ENCODE measurements at places on chromosomes 3 and 15.

- DNase-seq: no peak
These were observed 31.4 kb upstream of the ITPKA start for GRCh38 chr15:41462084-41462795.

DNA sequence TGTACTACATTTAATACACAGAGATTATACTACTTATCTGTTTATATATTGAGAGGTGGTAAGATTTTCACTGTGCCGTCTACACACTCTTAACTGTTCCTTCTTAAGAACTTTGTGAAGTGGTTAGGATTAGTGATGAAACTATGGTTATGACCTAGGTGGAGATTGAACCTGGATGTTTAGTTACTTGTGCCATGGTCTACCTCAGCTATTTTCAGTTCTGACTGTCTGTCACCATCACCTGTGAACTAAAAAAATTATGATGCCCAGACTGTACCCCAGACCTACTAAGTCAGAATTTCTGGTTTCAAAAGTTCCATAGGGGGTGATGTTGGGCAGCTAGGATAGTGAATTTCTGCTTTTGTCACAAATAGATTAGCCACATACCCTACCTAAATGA lies 6.4 kb downstream of the RASA2 start:
- no peak for DNase-seq

DNA sequence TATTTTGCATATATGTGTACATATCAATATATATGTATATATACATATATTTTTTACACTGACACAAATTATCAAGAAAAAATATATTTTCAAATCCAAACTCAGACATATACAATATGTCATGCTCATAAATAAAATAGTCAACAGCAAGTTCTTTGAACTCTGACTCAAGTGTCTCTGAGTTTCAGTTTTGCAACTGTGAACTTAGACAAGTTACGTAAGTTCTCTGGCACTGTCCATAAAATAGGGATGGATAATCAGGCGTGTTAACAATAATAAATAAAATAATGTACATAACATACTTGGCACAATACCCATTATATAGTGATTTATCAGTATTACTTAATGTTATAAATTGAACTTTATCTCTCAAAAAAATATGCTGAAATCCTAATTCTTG lies 12.1 kb upstream of the XRN1 start:
- no peak for DNase-seq

DNA sequence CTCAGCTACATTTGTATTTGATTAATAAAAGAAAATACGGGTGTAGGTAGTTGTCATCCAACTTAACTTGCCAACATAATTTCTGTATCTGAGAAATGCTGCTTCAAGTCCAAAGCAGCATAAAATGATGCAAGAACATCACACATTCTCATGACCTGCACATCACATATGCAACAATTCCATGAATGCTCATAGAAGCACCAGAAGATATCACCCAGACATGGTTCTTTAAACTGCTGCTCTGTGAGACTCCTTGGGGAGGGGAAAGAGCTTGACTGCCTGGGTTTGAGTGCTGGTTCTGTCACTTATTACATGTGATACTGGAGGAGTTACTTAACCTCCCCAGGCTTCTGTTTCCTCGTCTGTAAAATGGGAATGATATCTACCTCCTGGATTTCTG lies 39.4 kb downstream of the CHST14 start:
- DNase-seq: no peak

GRCh38 chr15:77742570-77742969 lies 109.9 kb upstream of the LINGO1 start:
- no peak for DNase-seq

DNA sequence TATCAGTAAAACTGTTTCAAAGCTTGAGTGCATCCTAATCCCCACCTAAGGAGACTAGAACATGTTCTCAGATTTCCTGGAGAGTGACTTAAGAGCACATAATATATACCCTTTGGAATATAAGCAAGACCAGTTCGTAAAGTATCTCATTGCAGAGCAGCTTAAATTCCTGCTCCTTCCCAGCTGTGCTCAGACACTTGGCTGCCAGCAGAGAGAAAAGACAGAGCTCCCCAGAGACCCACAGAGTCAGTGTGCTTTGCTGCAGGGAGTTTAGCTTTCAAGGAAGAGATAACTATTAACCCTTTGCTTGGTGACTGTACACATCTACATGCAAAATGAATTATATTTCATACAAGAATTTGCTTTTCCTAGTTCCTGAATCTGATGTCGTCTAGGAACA lies 338.1 kb upstream of the ARHGEF26 start:
- DNase-seq: peak; percentile 82

DNA sequence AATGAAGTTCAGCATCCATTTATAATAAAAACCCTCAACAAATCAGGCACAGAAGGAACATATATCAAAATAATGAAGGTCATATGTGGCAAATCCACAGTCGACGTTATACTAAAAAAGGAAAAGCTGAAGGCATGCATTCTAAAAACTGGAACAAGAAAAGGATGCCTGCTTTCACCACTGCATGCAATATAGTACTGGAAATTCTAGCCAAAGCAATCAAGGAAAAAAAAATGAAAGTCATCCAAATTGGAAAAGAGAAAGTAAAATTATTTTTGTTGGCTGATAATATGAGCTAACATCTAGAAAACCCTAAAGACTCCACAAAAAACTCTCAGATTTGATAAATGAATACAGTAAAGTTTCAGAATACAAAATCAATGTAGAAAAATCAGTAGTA lies 1123.2 kb downstream of the TBL1XR1 start:
- no peak for DNase-seq

DNA sequence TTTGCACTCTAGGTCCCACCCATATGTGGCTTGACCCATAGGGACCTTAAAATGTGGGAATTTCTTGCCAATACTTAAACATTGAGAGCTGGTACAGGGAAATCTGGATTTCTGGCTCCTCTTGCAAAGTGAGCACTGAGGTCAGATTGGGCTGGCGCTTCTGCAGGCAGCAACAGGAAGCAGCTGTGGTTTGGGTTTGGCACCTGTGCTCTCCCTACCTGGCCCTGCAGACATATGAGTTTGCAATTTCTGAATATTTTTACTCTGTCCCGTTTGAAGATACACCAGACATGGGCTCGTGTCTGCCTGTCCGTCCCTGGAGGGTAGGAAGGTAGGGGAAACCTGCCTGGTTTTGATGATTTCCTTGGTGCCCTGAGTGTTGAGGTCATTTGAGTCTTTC lies 74.8 kb upstream of the SEC13 start:
- DNase-seq: no peak

DNA sequence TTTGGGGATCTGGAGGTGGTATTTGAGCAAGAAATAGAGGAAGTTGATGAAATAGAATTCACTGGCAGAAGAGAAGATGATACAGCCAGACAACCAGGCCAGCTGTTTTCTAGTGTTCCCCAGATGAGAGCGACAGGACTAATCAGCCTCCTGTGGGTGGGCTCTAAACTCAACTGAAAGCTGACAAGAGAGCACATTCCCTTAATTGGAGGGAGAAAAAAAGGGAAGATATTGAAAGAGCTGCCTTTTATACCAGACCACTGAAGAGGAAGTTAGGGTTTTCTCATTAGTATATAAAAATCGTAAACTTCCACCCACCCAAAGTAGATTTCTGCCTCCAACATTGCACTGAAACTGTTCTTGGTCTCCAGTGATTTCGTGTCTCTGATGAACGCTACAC lies 6.5 kb upstream of the TM4SF19 start:
- DNase-seq: no peak

GRCh38 chr3:119318876-119319275 lies 24.7 kb downstream of the ARHGAP31 start:
- DNase-seq: no peak

DNA sequence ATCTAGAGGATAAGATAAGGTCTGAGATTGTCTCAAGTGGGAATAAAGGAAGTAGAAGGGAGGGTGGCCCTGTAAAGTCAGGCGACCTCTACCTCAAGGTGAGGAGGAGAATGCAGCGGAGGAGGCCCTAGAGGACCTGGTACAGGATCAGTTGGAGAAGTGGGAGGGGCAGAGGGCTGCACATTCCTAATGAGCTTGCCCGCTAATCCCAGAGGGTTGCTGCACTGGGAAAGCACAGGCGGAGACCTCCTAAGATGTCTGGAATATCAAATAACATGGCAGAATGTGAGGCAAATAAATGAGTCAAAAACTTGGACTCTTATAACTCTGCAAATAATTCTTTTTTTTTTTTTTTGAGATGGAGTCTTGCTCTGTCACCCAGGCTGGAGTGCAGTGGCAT lies 30.2 kb upstream of the VPS8 start:
- no peak for DNase-seq

- peak; percentile 96 for DNase-seq
These were observed 137.4 kb downstream of the RYR3 start for GRCh38 chr15:33448151-33448550.

DNA sequence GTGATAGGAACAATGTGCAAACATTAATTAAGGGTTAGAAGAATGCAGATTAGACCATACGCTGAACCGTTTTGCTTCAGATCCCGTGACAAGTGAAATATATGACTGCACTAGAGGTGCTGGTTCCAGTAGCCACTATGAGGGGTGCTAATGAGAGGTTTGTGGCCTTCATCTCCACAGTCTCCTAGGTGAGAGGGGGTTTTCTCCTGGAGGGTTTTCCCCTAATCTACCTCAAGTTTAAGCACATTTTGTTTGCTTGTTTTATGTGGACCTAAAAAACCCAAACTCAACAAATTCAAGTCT lies 13.7 kb upstream of the SHF start:
- DNase-seq: peak; percentile 46

DNA sequence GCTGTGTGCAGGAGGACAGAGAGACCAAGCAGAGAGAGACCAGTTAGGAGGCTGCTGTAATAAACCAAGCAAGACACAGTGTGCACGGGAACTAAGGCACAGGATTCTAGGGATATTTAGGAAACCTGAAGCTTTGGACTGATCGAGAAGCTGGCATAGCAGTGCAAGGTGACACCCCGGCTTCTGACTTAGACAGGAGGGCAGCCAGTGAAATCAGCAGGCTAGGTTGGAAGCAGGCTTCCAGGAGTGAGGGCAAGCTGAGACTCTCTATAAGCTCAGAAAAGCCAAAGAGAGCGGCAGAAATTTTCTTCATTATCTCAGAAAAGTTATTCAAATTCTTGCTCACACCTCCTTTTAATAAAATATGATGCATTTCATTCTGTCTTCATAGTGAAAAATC lies 104.6 kb downstream of the LIPC start:
- DNase-seq: no peak

DNA sequence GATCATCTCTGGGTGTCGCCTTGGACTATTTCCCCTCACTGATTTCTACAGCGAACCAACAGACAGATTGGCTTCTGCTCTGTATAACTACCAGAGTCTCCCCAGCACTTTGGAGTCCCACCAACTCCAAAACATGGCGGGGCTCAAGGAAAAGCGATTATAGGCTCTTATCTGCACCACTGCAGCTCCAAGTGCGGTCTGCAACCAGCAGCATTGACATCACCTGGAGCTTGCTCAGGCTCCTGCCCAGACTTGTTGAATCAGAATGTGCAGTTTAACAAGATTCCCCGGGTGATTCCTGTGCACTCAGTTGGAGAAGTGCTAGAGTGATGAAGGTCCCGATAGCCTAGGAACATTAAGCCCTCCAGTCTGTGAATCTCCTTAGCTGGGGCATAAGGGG lies 9.0 kb downstream of the CCK start:
- no peak for DNase-seq

DNA sequence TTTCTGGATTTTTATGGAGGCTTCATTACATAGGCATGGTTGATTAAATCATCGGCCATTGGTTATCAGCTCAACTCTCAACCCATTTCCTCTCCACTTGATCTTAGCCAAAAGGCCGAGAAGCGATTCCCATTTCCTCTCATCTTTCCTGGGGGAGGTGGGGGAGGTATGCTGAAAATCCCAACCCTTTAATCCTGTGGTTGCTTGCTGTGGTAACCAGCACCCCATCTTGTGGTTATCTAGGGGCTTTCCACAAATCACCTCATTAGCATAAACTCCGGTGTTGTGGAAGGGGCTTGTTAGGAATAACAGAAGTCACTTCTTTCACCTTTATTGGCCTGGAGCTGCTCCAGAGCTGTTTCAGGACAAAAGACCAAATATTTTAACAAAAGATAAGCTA lies 20.9 kb downstream of the PDE8A start:
- no peak for DNase-seq

- no peak for DNase-seq
These were observed 471.8 kb downstream of the GBE1 start for GRCh38 chr3:81289676-81290075.

- DNase-seq: no peak
These were observed 91.3 kb upstream of the SLC25A36 start for GRCh38 chr3:140850210-140850955.

GRCh38 chr3:61777483-61777882 lies 216.1 kb downstream of the PTPRG start:
- no peak for DNase-seq

- no peak for DNase-seq
These were observed 10.6 kb upstream of the SLC4A7 start for GRCh38 chr3:27494784-27495183.

DNA sequence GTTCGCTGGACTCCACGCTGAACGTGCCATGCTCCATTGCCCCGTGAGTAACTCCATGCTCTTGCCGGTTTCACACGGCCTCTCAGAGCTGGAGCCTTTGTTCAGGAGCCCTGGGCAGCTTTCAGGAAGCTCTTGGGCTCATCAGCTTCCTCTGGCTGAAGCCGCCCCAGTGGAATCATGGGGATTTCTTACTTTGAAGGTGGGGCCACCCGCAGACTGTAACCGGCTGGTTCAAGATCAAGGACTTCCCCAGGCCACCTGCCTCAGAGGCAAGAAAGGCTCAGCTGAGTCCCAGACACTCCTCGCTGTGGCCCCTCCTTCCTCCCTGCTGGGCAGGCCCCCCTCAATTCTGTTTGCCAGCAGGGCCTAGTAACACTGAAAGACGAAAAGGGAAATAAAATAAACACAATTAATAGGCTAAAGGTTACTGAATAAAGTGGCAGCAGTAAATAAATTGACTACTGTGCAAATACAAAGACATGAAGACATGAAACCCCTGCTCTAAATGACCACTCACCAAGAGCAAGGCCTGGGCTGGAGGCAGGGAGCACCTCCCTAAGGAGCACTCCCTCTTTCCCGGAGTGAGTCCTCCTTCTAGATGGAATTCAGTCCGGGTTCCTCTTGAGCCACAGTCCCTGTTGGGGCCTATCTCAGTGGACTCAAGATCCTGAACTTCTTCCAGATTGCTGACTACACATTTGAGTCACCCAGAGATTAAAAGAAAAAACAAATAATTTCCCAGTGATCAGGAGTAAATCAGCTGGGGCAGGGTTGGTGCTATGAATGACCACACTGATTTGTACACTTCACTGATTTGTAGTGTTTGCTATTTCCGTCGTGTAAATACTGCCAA lies 51.0 kb downstream of the ZDHHC19 start:
- peak; percentile 68 for DNase-seq

GRCh38 chr3:8622873-8623691 lies 21.5 kb downstream of the SSUH2 start:
- peak; percentile 42 for DNase-seq

DNA sequence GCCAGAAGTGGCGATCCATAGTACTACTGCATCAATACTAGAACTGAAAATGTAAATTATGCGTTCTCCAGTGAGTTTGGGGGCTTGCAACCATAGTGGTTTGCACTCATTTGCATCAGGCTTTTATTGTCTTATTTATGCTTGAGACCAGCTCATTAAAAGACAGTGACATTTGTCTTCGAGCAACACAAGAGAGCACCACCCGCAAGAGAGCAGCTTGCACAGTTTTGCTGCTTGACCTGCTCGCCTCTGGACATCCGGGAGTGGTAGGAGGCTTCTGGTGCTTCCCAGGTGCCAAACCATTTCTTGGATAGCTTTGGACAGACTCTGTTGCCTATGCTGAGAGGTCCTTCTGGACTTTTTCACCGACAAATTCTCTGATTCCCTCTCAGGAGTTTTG lies 294.6 kb downstream of the MEX3B start:
- DNase-seq: peak; percentile 69

GRCh38 chr3:177348974-177349373 lies 151.7 kb upstream of the TBL1XR1 start:
- DNase-seq: no peak
